Chondrocyte (in vitro differentiated cells): ENCODE measurements at places on chromosomes 11 and 22. TPM values are rescaled to one million over a fixed set of nuclear protein-coding genes. Genes with fewer than 3 reads are reported as not detected.

Gene ELMOD1
- total RNA-seq = 0.15 TPM in 1 of 3 replicates, not detected in the others

Gene EWSR1
- 139 to 205 TPM (median 144 TPM) in 3 replicates for total RNA-seq

Gene RASD2
- total RNA-seq = 0.27 to 0.28 TPM in 2 of 3 replicates, not detected in the other

Gene RCN1
- total RNA-seq = 154 to 232 TPM (median 221 TPM) in 3 replicates

Gene CSRP3
- total RNA-seq = not detected in 3 replicates

DNA sequence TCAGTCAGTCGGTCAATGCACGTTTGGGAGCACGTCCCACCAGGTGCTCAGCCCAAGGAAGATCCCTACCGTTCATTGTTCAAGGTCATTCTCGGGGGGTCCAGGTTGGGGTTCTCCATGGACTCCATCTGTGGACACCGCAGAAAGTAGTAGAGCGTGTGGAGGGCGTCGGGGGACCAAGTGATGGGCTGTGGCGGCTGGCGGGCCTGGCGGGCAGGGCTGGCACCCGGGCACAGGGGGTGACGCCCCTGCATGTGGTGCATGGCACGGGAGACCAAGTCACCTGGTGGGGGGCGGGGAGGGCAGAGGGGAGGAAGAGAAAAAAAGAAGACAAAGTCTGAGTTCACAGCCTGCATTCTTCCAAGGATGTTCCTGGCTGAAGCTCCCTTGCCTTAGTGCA lies 91.8 kb downstream of the NAT10 start:
- DNase-seq = no peak

- DNase-seq = no peak
These were observed 23.8 kb downstream of the BRD1 start for GRCh38 chr22:49803737-49804375.

DNA sequence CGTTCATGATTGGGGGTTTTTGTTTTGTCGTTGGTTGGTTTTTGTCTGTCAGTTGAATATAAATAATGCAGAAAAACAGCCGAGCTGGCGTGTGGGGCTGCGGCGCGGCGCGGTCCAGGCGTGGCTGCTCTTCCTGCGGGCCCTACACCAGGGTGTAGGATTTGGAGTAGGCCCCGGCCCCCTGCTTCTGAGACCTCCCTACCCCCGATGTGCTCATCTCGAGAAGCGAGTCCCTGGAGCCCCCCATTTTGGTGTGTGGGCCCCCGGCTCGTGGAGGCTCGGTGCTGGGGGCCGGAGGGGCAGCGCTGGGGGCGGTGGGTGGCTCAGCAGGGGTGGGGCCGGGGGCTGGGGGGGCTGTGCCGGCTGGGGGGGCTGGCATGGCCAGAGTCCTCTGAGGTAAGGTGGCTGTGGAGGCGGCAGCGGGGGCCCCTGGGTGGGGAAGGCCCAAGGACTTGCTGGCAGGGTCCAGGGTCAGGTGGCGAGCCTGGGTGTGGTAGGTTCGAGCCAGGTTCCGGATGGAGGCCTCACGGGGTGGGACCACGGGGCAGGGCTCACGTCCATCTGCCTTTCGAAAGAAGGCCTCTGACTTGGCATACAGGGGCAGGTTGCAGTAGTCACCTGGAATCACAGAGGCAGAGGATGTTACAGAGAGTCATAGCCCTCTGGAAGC lies 100.7 kb downstream of the CEP164 start:
- peak; percentile 81 for DNase-seq
